ENCODE measurements at places on chromosomes 6 and 20. TPM values are rescaled to one million over a fixed set of nuclear protein-coding genes. Genes with fewer than 3 reads are reported as not detected.

- H3K4me3 ChIP-seq = no peak overlapping the region
- peaks cover 11% of the 10 kb centered on the region for H3K27me3 ChIP-seq
- no peaks in the 10 kb centered on the region for H3K36me3 ChIP-seq
- no peak overlapping the region for H3K27ac ChIP-seq
- H3K4me1 ChIP-seq = peaks cover 6% of the 10 kb centered on the region
Observed at GRCh38 chr6:33959661-33960344, 156.0 kb upstream of the MLN start.

- H3K36me3 ChIP-seq = no peaks in the 10 kb centered on the region
- no peak for DNase-seq
- no peak overlapping the region for H3K4me3 ChIP-seq
- no peak overlapping the region for H3K27ac ChIP-seq
Observed at GRCh38 chr6:1602049-1602713, 7.5 kb upstream of the FOXC1 start.

The PROCR gene
- polyA plus RNA-seq = 16.5 TPM

- H3K27me3 ChIP-seq = no peaks in the 10 kb centered on the region
- H3K4me1 ChIP-seq = no peaks in the 10 kb centered on the region
- H3K36me3 ChIP-seq = peaks cover 4% of the 10 kb centered on the region
- DNase-seq = no peak
Observed at GRCh38 chr6:93523365-93523764, 104.0 kb upstream of the EPHA7 start.

GRCh38 chr6:12012038-12012557, at the start of gene HIVEP1:
Gene HIVEP1 (plus strand): TSS chr6:12012312. CDS start chr6:12015629, 3,317 bp downstream.
- peaks cover 53% of the 10 kb centered on the region for H3K4me1 ChIP-seq
- H3K36me3 ChIP-seq = peaks cover under 1% of the 10 kb centered on the region
- DNase-seq = no peak
- H3K27ac ChIP-seq = peak within 1 kb of the TSS; percentile 96

The SLA2 gene
- 21.0 TPM for polyA plus RNA-seq

DNA sequence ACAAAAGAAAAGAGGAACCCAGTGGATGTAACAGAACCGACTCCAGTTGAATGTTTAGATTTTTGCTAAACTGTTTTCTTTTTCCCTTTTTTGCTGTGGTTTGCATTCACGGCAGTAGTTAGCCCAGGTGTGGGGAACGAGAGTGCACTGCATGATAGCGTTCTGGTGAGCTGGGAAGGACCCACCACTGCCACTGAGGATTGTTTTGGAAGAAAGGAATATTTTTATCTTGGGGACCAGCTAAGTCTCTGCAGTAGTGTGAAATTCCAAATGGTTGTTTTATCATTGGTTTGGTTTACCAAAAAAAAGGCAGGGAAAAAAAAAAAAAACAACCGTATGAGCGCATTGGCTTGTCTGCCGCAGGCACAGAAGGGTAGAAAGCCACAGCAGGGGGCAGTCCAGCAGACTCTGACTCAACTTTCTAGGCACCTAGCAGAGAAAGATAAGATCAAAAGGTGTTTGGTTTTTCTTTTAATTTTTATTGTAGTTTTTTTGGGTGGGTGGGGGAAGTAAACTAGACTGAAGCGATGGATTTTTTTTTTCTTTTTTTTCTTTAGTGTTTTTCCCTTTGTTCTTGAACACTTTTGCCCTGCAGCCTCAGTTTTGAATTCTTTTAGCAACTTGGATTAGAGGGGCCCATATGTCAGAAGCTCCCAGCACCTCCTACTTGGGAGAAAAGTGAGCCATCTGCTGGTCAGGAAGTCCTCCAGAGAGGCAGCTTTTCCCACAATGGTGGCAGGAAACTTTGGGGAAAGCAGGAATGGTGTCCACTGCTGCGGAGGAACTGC, 13.5 kb upstream of the RAB5IF start:
- H3K4me3 ChIP-seq = no peak overlapping the region
- peaks cover 4% of the 10 kb centered on the region for H3K27me3 ChIP-seq
- H3K4me1 ChIP-seq = peaks cover 17% of the 10 kb centered on the region
- peak overlapping the region; percentile 66 for H3K27ac ChIP-seq
- peaks cover 12% of the 10 kb centered on the region for H3K36me3 ChIP-seq
- DNase-seq = no peak

- no peak for DNase-seq
- no peak overlapping the region for H3K27ac ChIP-seq
- H3K4me3 ChIP-seq = no peak overlapping the region
- H3K36me3 ChIP-seq = no peaks in the 10 kb centered on the region
Observed at GRCh38 chr6:44508646-44509045, 121.1 kb downstream of the CDC5L start.

- H3K27ac ChIP-seq = no peak overlapping the region
- H3K27me3 ChIP-seq = no peaks in the 10 kb centered on the region
- DNase-seq = no peak
- H3K4me3 ChIP-seq = no peak overlapping the region
- no peaks in the 10 kb centered on the region for H3K36me3 ChIP-seq
Observed at GRCh38 chr6:91852252-91852651, 1265.4 kb upstream of the MAP3K7 start.

DNA sequence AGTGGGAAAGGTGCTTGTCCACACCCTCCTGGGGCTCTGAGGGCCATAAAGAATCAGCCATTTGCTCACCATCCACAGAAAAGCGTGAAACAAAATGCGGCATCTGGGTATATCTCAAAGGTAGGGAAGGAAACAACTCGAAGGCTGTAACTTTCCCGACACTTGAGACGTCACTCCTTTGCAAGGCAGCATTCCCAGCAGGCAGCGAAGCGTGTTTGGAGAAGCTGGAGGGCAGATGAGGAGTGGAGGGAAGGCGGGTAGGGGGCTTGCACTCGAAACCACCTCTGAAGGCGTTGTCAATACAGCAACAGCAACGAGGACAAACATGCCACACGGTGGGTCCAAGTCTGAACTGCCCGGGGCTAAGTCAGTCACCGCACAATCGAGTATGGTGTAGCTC, 98.4 kb downstream of the FOXC1 start:
- H3K4me3 ChIP-seq = no peak overlapping the region
- DNase-seq = no peak
- H3K27me3 ChIP-seq = peaks cover 2% of the 10 kb centered on the region
- no peaks in the 10 kb centered on the region for H3K4me1 ChIP-seq
- H3K36me3 ChIP-seq = no peaks in the 10 kb centered on the region

- no peak overlapping the region for H3K27ac ChIP-seq
- peaks cover 5% of the 10 kb centered on the region for H3K27me3 ChIP-seq
- H3K4me3 ChIP-seq = no peak overlapping the region
- no peaks in the 10 kb centered on the region for H3K4me1 ChIP-seq
- no peak for DNase-seq
- no peaks in the 10 kb centered on the region for H3K36me3 ChIP-seq
Observed at GRCh38 chr20:53967527-53967926, 102.9 kb downstream of the BCAS1 start.

DNA sequence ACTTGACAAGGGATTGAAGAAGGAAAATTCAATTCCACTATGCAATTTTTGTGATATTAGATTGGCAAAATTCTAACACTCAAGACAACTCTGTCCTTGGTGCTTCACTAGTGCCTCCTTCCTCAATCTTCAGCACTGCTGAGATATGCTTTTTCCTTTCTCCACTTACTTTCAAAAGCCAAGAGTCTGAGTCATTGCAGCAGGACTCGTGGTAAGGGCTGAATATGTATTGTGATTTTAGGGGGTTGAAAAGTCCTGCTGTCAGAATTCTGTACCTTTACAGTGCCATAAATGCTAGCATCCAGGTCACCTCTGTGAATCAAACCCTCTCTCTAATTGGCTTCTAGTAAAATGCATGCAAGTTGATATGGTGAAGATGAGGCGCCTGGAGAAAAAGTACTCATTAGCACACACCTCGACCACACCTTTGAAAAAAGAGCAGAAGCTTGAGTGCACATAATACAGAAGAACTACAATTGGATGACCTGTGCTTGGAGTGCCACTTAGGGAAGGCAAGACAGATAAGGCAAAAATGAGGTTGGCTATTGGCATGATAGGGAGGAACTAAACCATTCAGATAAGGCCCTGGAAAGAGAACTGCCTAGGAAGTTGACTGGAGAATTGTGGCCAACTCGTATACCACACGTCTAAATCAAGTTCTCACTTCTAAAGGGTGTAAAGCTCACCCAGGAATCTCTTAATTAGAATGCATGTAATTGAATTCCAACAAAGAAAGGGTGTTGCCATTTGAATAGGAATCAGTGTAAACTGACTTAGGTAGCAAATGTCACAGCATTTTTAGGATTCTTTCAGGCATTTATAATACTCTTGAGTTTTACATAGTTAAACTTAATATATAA, 43.6 kb upstream of the FAM83B start:
- no peak for DNase-seq
- H3K4me3 ChIP-seq = no peak overlapping the region
- H3K27ac ChIP-seq = no peak overlapping the region
- H3K36me3 ChIP-seq = peaks cover 3% of the 10 kb centered on the region
- peaks cover 4% of the 10 kb centered on the region for H3K27me3 ChIP-seq
- H3K4me1 ChIP-seq = no peaks in the 10 kb centered on the region

DNA sequence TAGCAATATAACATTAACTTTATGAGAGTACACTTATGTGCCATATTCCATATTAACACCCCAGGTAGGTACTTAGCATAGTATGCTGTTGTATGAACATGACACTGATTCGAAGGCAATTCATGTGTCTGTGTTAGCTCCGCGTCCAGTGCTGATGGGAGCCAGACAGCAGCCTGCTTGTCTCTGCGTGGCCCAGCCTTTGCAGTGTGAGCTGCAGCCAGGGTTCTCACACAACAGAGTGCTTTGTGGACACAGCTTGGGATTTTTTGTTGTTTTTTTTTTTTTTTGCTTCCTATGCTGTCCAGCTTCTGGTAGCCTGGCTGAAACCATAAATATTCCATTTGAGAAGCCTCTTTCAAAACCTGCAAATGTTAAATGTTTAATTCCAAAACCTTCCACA, 350.9 kb downstream of the SMOC2 start:
- no peaks in the 10 kb centered on the region for H3K27me3 ChIP-seq
- H3K27ac ChIP-seq = no peak overlapping the region
- H3K36me3 ChIP-seq = no peaks in the 10 kb centered on the region
- H3K4me3 ChIP-seq = no peak overlapping the region

DNA sequence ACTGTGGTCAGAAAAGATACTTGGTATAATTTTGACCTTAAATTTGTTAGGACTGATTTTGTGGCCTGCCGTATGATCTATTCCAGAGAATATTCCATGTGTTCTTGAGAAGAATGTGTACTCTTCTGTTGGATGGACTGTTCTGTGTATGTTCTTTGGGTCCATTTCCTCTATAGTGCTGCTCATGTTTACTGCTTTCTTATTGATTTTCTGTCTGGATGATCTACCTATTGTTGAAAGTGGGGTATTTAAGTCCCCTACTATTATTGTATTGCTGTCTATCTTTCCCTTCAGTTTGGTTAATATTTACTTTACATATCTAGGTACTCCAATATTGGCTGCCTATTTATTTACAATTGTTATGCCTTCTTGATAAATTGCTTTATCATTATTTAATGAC, 298.4 kb downstream of the BCKDHB start:
- H3K27me3 ChIP-seq = no peaks in the 10 kb centered on the region
- no peak overlapping the region for H3K27ac ChIP-seq
- H3K4me1 ChIP-seq = peaks cover 12% of the 10 kb centered on the region

GRCh38 chr6:152094992-152095592, 287.6 kb downstream of the ESR1 start:
- no peaks in the 10 kb centered on the region for H3K36me3 ChIP-seq
- H3K4me1 ChIP-seq = no peaks in the 10 kb centered on the region
- peak overlapping the region; percentile 61 for H3K27ac ChIP-seq
- no peaks in the 10 kb centered on the region for H3K27me3 ChIP-seq
- no peak overlapping the region for H3K4me3 ChIP-seq

GRCh38 chr6:41630069-41630468, 8.2 kb upstream of the MDFI start:
- peaks cover 15% of the 10 kb centered on the region for H3K4me1 ChIP-seq
- DNase-seq = no peak
- H3K27me3 ChIP-seq = peaks cover 5% of the 10 kb centered on the region
- no peaks in the 10 kb centered on the region for H3K36me3 ChIP-seq

The KCNQ2 gene
- polyA plus RNA-seq = 0.73 TPM

GRCh38 chr6:145904391-145904790, 59.8 kb downstream of the SHPRH start:
- H3K4me3 ChIP-seq = no peak overlapping the region
- no peaks in the 10 kb centered on the region for H3K27me3 ChIP-seq
- H3K27ac ChIP-seq = no peak overlapping the region
- H3K36me3 ChIP-seq = peaks cover 38% of the 10 kb centered on the region
- no peak for DNase-seq

- H3K36me3 ChIP-seq = no peaks in the 10 kb centered on the region
- H3K4me1 ChIP-seq = peaks cover 15% of the 10 kb centered on the region
- H3K27ac ChIP-seq = no peak overlapping the region
- no peak overlapping the region for H3K4me3 ChIP-seq
Observed at GRCh38 chr6:163661272-163661671, 246.8 kb downstream of the QKI start.

DNA sequence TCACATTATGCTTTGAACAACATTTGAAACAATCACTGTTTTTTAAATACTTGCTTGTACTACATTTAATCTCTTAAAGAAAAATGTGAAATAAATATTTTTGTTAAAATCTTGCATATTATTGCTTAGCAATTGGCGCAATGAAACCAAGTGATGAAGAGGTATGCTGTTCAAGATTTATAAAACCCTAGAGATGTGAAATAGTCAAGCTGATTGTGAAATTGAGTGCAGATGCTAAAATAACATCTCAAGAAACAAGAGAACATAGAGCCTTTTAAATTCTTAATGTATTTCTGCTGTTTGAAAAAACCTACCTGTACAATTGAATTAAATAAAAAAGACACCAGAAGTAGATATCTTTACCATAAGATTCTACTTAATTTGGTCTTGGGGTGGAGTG, 179.2 kb upstream of the MCHR2 start:
- no peak overlapping the region for H3K4me3 ChIP-seq
- DNase-seq = no peak
- H3K4me1 ChIP-seq = no peaks in the 10 kb centered on the region
- no peak overlapping the region for H3K27ac ChIP-seq
- H3K36me3 ChIP-seq = no peaks in the 10 kb centered on the region

GRCh38 chr6:119026822-119027221, 51.6 kb downstream of the FAM184A start:
- H3K4me3 ChIP-seq = no peak overlapping the region
- H3K27me3 ChIP-seq = peaks cover 5% of the 10 kb centered on the region
- no peak overlapping the region for H3K27ac ChIP-seq
- H3K36me3 ChIP-seq = no peaks in the 10 kb centered on the region
- H3K4me1 ChIP-seq = no peaks in the 10 kb centered on the region
- no peak for DNase-seq

- H3K4me1 ChIP-seq = peaks cover 63% of the 10 kb centered on the region
- H3K36me3 ChIP-seq = peaks cover 15% of the 10 kb centered on the region
- peak overlapping the region; percentile 96 for H3K27ac ChIP-seq
- H3K27me3 ChIP-seq = no peaks in the 10 kb centered on the region
Observed at GRCh38 chr6:2839982-2840748, 1.5 kb downstream of the SERPINB1 start.

- no peaks in the 10 kb centered on the region for H3K36me3 ChIP-seq
- peaks cover 8% of the 10 kb centered on the region for H3K27me3 ChIP-seq
- H3K4me3 ChIP-seq = no peak overlapping the region
- H3K4me1 ChIP-seq = no peaks in the 10 kb centered on the region
- no peak overlapping the region for H3K27ac ChIP-seq
Observed at GRCh38 chr6:125316621-125317020, 14.9 kb upstream of the HDDC2 start.

- no peaks in the 10 kb centered on the region for H3K27me3 ChIP-seq
- peaks cover 20% of the 10 kb centered on the region for H3K4me1 ChIP-seq
- H3K27ac ChIP-seq = no peak overlapping the region
- DNase-seq = no peak
Observed at GRCh38 chr6:157825243-157825904, 2.3 kb downstream of the SNX9 start.
